ENCODE measurements at places on chromosomes 6 and 20.
A peak's percentile ranks its signal among the peaks of the same experiment; 100 is the strongest.

DNA sequence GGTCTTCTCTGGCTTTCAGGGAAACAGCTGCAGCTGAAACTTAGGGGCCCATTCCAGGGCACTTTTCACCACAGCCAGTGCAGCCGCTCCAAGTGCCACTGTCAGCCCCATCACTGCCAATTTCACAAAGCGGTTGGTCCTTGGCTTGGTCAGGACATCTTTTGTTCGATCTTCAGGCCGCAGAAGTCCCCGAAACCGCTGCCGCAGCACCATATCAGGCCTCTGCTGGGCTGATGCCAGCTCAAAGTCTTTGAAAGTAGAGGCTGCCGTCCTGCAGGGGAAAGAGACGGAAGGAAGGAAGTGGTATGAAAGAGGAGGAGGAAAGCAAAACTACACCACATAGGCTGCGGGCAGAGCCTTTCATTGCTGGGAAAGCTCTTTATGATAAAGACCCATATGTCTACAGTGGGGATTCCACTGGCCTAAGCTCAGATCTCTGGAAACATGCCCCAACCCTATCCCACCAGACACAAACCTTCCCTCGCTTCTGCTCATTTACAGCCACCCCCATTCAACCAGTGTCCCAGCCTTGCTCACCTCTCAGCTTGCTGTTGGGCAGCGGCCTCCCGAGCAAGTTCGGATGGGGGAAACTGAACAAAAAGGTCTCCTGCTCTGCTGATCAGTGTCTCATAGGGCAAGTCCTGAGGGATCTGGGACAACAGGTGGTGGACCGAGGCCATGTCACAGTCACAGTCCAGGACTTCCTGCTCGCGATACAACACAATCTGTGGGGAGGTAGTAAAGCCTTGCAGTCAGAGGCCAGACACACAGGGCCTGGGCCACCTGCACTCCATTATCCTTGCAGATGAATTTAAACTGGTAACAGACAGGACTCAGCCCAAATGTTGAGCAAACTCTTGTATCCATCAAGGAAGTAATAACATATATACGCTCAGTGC lies 23.5 kb downstream of the TBC1D20 start:
- DNase-seq: no peak

DNA sequence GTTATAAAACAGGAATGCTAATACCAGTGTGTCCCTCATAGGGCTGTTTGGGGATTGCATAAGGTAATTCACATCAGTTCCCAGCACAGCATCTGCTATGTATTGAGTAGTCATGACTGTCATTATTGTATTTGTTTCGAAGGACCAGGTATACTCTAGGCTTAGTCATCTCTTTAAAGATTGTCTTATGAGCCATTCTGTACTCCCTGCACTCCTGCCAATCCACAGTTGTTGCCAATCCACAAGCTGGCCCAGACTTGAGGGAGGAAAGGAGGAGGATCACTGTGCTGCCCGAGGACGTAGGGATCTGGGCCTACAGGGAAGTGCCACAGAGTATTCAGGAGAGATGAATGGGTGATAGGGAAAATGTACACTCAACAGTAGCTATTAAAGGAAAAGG lies 113.0 kb upstream of the TIAM2 start:
- DNase-seq: no peak

DNA sequence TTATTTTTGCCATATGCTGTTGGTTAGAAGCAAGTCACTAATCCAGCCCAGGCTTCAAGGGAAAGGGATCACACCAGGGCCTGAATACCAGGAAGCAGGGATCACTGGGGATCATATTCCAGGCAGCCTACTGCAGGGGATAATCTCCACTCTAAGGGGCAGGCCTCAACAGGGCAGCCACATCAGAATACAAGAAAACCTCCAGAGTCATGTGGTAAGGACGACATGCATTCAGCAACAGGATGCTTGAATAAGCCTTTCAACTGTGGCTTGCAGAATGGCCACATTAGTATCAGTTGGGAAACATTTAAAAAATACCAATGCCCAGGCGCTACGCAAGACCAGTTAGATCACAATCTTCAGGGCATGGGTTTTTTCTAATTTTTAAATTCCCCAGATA lies 109.1 kb downstream of the LY86 start:
- no peak for DNase-seq

- no peak for DNase-seq
Measured at GRCh38 chr20:5261763-5262162, 55.0 kb downstream of the PROKR2 start.

DNA sequence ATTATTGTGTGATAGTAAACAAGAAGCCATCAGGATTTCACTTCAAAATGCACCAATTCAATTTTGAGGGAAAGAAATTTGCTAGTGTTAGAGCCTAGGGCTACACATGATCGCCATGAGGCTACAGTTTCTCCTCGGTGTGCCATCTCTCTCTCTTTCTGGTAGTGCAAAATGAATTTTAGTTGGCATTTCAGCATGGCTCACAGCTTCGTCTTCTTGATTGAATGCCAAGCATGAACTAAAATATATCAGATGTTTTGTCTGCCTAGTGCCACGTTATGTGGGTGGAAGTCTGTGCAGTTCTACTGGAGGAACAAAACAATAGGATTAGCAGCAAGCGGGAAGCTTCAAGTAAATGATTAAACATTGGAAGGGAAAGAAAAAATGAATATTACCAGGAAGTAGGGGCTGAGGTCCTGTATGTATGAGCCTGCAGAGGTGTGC lies 6.8 kb upstream of the MRAP2 start:
- no peak for DNase-seq

DNA sequence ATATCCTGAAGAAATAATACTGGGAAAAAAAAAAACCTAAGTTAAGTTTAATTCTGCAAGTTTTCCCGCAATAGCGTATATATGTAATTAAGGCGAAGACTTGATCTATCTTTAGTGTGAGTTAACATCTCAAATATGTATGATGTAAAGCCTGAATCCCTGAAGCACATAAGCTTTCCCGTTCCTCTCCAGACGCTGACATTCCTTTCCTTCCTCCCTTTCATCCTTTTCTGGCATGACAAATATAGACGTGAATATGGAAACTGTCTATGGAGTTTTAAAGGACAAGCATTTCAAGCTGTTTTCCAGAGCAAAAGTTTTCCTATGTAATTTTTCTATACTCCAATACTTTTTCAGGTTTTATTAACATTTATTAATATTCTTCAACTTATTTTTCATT lies 637.0 kb downstream of the COL12A1 start:
- no peak for DNase-seq

DNA sequence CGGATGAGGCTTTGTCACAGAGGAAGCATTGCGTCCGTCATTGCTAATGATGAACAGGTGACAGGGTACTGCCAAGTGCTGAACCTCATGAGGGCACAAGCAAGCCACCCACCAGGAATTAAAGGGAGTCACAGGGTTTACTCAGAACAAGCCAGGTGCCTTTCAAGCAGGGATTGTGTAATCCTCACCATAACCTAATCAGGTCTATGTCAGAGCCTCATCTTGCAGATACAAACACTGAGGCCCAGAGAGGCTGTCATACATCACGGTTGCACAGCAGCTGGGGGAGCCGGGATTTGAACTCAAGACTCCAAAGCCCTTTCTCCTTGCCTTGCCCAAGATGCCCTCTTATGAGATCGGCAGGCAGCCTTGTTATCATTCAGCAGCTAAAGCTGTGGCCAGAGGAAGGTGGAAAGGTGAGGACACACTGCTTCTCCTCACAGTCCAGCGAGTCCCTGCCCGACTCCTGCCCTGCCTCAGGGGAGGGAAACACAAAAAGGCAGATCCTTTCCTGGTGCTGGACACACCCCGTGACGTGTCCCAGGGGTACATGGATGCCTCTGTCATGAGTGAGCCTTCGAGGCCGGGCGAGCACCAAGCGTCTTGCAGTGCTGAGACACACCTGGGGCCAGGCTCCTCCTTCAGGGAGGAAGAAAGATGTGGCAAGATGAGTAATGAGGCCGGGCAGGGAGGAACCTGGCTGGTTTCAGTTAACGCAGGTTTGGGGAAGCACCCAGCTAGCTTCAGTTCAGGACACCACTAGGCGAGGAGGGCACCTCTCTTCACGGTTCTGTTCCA lies 214.9 kb downstream of the LY86 start:
- DNase-seq: no peak

- no peak for DNase-seq
Measured at GRCh38 chr20:53390770-53391169, 202.9 kb downstream of the ZNF217 start.

GRCh38 chr20:60490217-60491050 lies 532.2 kb downstream of the CDH26 start:
- no peak for DNase-seq

GRCh38 chr6:136922685-136923006 lies 545 bp downstream of the SLC35D3 start:
- DNase-seq: no peak

DNA sequence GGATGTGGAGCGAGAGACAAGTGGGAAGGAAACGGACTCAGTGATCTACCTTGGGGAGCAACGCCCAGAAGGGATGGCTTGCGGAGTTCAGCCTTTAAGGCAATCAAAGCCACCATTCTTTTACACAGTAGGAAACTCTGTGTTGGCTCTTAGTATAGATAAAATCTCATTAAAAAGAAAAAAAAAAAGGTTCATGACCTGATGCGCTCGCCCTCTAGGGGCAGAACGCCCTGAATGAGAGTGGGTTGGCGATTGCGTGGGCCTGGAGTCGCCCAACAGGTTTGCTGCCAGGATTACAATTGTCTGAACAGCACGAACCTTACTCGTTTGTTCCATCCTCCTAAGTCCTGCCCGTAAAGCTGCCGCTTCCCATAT lies 1.2 kb downstream of the TPD52L1 start:
- DNase-seq: peak; percentile 14

GRCh38 chr20:17510548-17510947 lies 20.6 kb downstream of the BFSP1 start:
- no peak for DNase-seq

GRCh38 chr6:25111782-25112181 lies 167.4 kb upstream of the CARMIL1 start:
- DNase-seq: no peak

DNA sequence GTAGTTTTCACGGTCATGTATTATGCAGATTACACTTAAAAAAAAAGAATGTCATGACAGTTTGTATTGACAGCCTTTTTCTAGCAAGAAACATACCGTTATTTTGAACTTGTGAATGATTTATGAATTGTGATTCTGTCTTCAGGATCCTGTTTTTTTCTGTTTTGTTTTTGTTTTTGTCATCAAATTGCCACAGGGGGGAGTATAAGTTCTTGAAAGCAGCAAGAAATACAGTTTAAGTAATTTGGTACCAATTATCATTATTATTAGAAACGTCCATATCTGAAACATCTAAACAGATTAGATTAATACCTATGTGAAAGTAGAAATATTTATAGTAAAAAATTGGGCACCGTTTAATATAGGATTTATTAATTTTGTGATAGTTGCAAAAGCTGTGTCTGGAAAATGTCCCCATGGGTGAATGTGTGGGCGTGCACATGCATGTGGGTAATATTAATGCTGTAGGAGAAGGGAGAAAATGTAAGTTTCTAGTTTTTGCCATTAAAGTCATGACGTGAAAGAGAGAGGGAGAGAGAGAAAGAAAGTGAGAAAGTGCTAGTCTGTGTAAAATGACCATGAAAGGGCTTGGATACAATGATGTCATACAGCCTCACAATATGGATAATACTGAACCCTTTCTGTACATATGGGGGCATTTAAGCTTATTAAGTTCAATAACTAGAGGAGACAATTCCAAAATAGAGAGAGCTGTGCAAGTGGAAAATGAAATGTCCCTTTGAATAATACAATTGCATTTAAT lies 9.4 kb upstream of the CCN2 start:
- DNase-seq: no peak

DNA sequence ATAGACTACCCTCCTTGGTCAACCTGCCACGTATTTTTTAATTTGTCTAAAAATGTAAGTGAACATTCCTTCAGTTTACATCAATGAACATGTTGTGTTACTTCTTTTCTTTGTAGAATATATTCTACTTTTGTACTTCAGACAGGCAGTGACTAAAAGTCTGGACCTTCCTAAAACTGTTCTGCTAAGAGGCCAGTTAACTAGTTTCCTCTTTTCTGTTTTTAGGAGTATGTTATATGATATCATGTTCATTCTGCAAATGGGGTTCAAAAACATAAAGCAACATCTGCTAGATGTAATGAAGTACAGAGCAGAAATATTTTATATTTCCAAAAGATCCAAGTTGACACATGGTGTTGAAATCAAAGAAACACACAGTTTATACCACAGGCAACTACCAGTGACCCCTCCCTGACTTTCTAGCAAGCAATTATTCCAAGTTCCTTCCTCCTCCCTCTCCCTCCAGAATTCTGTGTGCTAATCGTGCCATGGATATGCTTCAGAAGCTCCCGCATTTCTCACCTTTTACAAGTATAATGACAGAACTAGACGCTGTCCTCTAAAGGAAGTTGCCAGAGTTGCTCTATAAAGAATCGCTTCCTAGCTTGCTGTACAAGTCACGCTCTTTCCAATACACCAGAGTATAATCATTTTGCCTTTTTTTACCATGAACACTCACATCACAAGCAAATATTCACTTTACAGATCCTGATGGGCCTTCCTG lies 64.7 kb downstream of the ARHGAP18 start:
- no peak for DNase-seq

DNA sequence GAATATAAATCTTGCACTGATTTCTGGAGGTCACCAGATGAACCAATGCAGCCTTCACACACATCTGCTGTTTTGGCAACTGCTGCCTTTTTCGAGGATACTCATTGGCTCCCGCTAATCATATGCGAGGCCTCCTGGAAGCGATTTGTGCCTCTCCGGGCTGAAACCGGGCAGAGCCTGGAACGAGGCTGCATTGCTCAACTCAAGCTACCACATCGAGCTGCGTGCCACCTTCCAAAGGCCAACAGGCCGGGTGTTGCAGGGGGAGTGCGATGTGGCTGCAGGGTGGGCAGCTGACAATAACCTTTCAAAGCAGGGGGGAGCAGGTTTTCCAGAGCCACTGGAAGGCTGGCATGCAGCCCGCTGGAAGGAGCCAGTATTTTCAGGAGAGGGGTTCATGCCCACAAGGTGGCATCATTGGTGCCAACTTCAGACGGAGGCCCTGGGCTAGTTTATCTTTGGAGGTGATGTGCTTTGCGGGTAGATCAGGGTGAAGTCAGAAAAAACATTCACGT lies 122.6 kb upstream of the IFNGR1 start:
- no peak for DNase-seq

DNA sequence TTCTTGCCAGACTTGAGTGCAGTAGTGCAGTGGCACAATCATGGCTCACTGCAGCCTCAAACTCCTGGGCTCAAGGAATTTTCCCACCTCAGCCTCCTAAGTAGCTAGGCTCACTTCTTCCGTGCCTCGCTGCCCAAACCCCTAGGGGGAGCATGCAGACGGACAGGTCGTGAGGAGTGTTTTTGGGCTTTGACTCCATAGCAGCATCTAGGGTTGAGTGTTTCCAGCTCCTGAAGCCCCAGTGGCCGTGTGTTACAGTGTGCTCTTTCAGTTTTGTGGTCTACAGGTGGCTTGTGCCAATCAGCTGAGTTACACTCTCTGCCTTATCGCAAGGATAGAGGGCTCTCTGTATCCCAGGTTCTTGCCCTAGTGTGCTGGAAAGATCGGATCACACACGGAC lies 33.4 kb downstream of the NCOA3 start:
- DNase-seq: no peak

Data from left kidney (tissue), 8 donors.